ENCODE measurements at places on chromosomes 16 and 17.

DNA sequence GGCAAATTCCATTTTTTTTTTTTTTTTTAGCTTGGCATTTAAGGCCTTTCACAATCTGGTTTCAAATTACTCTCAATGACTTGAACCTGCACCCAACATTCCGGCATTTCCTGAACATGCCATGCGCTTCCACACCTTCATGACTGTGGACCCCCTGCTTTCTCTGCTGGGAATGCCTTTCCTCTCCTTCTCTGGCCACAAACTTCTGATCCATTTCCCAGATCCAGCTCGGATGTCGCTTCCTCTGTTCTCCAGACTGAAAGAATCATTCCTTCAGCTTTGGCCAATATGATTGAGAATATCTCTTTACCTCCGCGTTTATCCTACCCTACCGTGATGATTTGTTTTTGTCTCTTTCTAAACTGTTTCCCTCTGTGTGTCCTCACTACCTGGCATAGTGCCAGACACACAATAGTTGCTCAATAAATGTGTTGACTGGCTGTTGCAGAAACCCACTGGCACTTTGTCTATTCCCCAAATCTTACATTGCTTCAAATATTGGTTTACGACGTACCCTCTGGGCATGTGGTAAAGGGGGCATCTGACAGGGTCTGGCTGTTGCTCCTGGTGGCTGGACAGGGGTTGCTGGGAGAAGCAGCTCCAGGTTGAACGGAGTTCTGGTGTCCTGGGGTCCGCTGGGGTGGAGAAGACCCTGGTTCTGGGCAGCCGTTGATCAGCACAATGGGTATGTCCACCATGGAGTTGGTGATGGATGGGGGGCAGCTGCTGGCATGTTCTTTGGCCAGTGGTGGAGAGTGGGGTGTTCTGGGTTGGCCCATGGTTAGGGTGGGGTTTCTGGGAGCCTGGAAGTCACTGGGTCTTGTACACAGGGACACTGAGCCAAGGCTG lies 14.7 kb downstream of the TNS4 start:
- no peaks in the 10 kb centered on the region for H3K36me3 ChIP-seq
- no peak for DNase-seq
- no peak overlapping the region for H3K27ac ChIP-seq
- H3K4me3 ChIP-seq: no peak overlapping the region
- peaks cover 6% of the 10 kb centered on the region for H3K4me1 ChIP-seq
- H3K27me3 ChIP-seq: no peaks in the 10 kb centered on the region

- no peaks in the 10 kb centered on the region for H3K27me3 ChIP-seq
- no peak overlapping the region for H3K27ac ChIP-seq
- DNase-seq: no peak
- no peaks in the 10 kb centered on the region for H3K36me3 ChIP-seq
Observed at GRCh38 chr16:24445216-24445615, 94.2 kb upstream of the RBBP6 start.

DNA sequence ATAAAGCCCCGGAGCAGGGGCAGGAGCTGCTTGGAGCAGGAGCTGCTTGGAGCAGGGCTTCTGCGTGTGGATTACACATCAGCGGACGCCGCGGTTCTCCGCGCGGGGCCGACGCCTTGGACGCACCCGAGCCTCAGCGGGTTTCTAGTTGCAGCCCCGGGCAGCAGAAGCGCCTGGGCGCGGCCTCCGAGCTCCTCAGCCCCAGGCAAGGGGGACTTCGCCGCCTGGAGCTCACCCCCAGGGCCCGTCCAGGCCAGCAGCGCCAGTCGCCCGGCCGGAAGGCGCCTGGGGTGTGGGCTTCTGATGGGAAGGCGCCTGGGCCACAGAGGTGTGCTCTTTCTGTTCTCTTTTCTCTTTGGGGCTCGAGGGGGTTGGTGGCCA lies 6.3 kb downstream of the FOXF1 start:
- DNase-seq: no peak
- H3K27me3 ChIP-seq: peaks cover 25% of the 10 kb centered on the region
- no peak overlapping the region for H3K27ac ChIP-seq
- H3K4me1 ChIP-seq: peaks cover 4% of the 10 kb centered on the region

- H3K36me3 ChIP-seq: no peaks in the 10 kb centered on the region
Observed at GRCh38 chr16:54817940-54818574, 112.6 kb upstream of the IRX5 start.

DNA sequence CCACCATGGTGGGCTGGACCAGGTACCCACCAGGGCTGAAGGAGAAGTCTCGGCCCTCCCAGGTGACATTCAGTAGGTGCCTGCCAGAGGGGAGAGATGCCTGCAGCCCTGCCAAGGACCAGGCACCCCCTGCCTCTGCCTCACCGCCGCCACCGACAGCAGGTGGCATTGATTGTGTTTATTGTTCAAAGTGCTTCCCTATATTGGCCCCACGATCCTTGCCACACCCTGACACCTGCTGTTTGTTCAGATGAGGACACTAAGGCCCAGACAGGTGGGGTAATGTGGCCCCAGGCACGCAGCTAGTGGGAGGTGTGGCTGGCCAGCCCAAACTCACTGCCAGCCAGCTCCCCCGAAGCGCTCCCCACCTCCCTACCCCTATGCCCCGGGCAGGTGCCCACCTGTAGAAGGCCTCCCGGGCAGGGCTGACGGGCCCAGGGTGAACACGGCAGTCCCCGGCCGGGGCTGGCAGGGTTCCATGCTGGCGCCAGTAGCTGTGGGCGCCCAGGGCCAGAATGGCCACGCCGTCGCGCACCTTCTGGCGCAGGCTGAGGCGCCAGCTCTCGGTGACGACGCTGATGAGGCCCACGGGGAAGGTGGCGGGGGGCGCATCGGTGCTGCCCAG lies 8.0 kb downstream of the GRIN2C start:
- DNase-seq: no peak
- no peaks in the 10 kb centered on the region for H3K27me3 ChIP-seq
- H3K4me1 ChIP-seq: peaks cover 8% of the 10 kb centered on the region

- H3K27me3 ChIP-seq: no peaks in the 10 kb centered on the region
- DNase-seq: no peak
- no peak overlapping the region for H3K27ac ChIP-seq
- no peak overlapping the region for H3K4me3 ChIP-seq
Observed at GRCh38 chr16:24568392-24568791, 29.0 kb downstream of the RBBP6 start.

GRCh38 chr17:76528528-76529223 lies 8.8 kb downstream of the CYGB start:
- peaks cover 40% of the 10 kb centered on the region for H3K4me1 ChIP-seq
- H3K27ac ChIP-seq: peak overlapping the region; percentile 86
- H3K36me3 ChIP-seq: no peaks in the 10 kb centered on the region
- H3K27me3 ChIP-seq: no peaks in the 10 kb centered on the region
- H3K4me3 ChIP-seq: peak overlapping the region; percentile 59
- DNase-seq: no peak

DNA sequence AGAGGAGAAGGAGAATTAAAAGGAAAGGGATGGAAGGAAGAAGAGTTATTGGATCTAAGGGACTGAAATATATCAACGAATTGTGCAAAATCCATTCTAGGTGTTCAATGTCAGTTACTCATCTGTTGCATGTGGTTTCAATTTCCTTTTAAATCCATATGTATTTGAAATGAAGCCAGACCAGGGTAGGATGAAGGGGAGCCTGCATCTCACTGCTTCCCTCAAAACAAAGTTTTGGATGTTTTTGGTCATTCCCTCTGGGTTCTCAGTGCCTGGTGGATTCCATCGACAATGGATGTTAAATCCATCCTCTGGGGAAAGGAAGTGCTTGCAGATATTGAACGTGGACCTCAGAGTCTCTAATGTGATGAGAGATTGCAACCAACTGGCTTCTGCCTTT lies 103.5 kb upstream of the XYLT1 start:
- no peak overlapping the region for H3K27ac ChIP-seq
- no peak for DNase-seq
- H3K36me3 ChIP-seq: no peaks in the 10 kb centered on the region
- no peaks in the 10 kb centered on the region for H3K27me3 ChIP-seq

DNA sequence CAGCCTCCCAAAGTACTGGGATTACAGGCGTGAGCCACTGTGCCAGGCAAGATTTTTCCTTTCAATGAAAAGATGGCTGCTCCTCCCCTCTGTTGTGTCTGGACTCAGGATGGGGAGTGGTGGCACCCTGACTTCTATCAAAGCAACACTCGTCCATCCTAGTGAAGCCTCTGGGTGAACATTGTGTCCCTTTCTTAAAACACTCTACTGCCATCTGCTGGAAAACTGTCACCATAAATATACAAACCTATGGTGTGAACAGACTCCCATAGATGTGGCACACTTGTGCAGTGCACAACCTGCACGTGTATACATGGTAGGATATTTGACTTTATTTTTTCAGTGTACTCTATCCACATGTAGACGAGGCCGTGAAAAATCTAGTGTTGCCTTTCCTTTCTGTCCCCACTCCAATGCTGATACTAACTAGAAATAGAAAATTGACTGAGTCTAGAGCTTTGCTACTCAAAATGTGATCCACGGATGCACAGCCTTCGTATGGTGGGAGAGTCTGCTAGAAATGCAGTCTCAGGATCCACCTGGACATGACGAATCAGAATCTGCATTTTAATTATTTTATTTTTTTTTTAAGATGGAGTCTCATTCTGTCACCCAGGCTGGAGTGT lies 55.9 kb upstream of the PLCG2 start:
- H3K27me3 ChIP-seq: no peaks in the 10 kb centered on the region
- no peaks in the 10 kb centered on the region for H3K36me3 ChIP-seq
- no peak for DNase-seq
- no peak overlapping the region for H3K27ac ChIP-seq
- H3K4me1 ChIP-seq: no peaks in the 10 kb centered on the region

DNA sequence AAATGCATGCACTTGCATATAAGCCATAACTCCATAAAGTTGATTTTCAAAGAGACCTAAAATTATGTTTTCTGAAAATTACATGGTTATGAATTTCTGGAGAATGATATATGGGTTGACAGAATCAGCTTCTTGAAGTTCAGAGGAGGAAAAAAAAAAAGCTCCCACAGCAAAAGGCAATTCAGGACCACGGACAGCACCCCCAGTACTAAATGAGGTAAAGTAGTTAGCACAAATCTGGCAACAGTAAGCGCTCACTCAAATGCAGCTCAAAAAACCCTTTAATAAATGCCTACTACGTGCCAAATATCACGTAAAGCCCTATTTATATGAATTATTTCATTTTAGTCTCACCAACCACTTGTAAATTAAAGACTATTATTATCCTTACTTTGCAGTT lies 135.2 kb downstream of the SHISA9 start:
- no peaks in the 10 kb centered on the region for H3K36me3 ChIP-seq
- H3K27me3 ChIP-seq: no peaks in the 10 kb centered on the region
- no peaks in the 10 kb centered on the region for H3K4me1 ChIP-seq
- H3K27ac ChIP-seq: no peak overlapping the region
- no peak overlapping the region for H3K4me3 ChIP-seq

DNA sequence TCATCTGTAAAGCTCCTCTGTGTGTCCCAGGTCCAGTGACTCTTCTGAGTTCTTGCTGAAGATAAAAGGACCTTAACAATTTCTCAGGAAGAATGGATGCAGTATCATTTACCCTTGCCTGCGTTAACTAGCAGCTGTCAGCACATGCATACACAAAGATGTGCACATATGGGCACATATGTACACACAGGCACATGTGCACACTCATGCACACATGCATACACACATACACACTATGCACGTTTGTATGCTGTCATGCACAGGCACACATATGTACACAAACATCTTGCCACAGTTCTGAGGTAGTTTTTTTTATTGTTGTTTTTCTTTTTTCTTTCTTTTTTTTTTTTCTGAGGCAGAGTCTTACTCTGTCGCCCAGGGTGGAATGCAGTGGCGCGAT lies 24.9 kb downstream of the GP2 start:
- no peak overlapping the region for H3K4me3 ChIP-seq
- no peak for DNase-seq
- H3K27ac ChIP-seq: no peak overlapping the region
- H3K36me3 ChIP-seq: no peaks in the 10 kb centered on the region

- no peaks in the 10 kb centered on the region for H3K27me3 ChIP-seq
- no peak overlapping the region for H3K4me3 ChIP-seq
- no peak overlapping the region for H3K27ac ChIP-seq
- H3K36me3 ChIP-seq: peaks cover 8% of the 10 kb centered on the region
- no peak for DNase-seq
Observed at GRCh38 chr17:8253801-8254200, 4.7 kb downstream of the PFAS start.

DNA sequence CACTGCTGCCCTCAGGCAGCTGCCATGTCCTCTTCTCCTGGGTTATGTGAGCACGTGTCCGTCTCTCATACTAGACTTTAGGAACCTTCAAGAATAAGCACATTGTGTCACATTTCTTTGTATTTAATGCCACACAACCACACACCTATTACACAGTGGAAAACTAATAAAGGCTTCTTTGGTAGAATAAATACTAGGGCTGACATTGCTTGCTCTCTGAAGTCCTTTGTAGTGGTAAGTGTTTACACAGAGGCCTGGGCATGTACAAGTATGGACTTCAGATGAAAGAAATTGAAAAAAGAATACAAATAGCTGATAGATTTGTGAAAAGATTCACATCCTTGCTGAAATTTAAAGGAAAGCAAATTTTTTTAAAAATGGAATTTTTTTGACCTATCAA lies 188.1 kb upstream of the CCL2 start:
- DNase-seq: no peak
- H3K4me1 ChIP-seq: no peaks in the 10 kb centered on the region
- no peak overlapping the region for H3K4me3 ChIP-seq
- no peaks in the 10 kb centered on the region for H3K36me3 ChIP-seq
- no peaks in the 10 kb centered on the region for H3K27me3 ChIP-seq

Data from thoracic aorta (tissue), 2 donors.